ACHN (cell line): ENCODE measurements at places on chromosomes 7 and 10.

- no peak for DNase-seq
These were observed 85.4 kb upstream of the PLXDC2 start for GRCh38 chr10:19730907-19731217.

- no peak for DNase-seq
These were observed 956.6 kb downstream of the GATA3 start for GRCh38 chr10:9010931-9011670.

DNA sequence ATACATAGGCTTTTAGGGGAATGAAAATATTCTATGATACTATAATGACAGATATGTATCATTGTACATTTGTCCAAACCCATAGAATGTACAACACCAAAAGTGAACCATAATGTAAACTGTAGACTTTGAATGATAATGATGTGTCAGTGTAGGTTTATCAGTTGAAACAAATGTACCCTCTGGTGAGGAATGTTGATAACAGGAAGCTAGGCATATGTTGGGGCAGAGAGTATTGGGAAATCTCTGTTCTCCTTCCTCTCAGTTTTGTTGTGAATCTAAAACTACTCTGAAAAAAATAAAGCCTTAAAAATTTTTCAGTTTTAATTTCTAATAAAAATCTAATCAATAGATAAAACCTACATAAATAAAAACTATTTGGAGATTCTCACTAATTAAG is 36.9 kb downstream of the C1GALT1 start:
- no peak for DNase-seq

DNA sequence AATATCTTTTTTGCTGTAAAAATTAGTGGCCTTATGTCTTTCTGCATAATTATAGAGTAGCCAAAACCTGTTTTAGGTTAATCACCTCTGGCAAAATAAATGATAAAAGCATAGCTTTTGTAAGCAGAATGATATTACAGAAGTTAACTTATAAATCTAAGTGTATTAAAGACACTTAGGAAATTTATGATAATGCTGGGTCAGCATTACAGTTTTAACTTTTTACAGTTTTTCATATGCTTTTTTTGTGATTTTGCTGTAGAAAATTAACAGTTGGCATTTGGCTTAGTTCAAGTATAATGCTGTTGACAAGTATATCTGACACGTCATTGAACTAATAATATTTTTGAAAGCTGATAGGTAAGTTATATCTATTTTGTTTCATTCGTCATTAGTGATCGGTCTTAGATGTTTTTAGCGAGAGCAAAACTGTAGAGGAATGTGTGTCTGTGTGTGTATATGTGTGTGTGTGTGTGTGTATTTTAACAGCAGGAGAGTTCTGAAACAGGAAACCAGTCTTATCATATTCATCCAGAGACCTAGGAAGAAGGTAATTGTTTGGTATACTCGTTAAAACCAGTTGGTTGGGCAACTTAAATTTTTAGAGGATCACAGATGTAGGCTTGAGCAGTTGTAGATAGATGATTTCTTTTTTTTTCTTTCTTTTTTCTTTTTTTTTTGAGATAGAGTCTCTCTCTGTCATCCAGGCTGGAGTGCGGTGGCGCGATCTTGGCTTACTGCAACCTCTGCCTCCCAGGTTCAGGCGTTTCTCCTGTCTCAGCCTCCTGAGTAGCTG is 15.4 kb downstream of the PTEN start:
- DNase-seq, result no peak

DNA sequence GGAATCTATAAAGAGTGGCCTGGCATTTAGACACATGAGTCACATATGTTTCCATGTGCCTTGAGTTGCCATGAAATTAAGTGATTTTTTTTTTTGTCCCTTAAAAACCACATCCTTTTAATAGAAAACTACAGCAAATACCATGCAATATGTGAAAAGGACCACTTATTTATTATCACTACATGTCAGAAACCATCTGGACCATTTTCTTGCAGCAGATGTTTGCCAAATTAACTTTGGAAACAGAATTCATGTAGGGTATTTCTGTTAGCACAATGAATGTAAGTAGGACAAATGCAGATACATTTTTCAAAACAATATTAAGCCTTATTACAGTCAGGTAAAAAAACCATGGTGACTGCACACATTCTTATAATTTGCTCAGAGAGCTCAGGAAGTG is 230.6 kb downstream of the REEP3 start:
- no peak for DNase-seq

DNA sequence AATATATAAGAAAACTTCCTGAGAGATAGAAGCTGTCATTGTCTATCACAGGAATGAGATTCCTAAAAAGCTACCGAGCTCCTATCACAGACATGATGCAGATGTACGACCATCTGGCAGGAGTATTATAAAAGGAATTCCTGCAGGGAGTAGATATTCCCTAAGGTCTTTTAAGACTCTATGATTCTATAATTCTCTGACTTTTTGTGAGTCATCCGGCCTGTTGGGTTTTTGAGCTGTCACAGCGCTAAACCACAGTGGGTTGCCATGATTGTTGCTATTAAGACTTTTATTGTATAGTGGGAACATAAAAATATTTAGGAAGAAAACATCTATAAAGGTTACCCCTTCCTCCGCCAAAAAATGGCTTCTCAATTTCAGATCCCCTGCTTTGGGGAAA is 223.4 kb downstream of the BMPER start:
- DNase-seq, result no peak

GRCh38 chr10:28331841-28332240 is 29.0 kb upstream of the MPP7 start:
- DNase-seq, result no peak

DNA sequence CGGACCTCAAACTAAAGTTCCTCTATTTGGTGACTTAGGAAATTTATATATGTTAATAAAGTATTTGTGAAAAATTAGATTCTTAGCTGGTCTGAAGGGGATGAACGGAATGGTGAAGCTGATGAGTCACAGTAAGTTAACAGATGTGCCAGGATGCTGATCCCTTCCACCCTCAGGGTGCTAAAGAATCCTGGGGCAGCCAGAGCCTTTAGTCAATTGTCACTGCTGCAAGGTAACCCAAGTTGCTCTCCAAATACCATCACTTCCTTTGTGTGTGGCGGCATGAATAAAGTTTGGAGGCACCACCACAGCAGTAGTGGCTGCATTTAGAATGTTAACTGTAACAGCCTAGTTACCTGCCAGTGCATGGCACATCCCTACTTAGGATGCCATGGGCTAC is 222.6 kb upstream of the PPP1R3A start:
- DNase-seq, result no peak

GRCh38 chr10:112442063-112442462 is 4.7 kb downstream of the ZDHHC6 start:
- no peak for DNase-seq

DNA sequence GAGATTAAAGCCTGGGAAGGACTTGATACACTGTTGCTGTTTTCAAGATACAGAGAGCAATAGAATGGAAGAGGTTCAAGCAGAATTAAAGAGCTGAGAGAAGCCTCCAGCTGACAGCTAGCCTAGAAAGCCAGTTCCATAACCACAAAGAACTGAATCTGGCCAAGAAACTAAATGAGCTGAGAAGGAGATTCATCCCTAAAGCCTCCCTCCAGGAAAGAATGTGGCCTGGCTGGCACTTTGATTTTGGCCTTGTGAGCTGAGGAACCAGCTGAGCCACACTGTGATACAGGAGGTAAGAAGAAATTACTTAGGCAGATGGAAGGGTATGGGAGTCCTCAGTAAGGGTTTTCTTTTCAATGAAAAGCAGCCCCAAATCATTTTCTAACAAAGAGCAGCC is 324.1 kb downstream of the PHF14 start:
- DNase-seq, result no peak

DNA sequence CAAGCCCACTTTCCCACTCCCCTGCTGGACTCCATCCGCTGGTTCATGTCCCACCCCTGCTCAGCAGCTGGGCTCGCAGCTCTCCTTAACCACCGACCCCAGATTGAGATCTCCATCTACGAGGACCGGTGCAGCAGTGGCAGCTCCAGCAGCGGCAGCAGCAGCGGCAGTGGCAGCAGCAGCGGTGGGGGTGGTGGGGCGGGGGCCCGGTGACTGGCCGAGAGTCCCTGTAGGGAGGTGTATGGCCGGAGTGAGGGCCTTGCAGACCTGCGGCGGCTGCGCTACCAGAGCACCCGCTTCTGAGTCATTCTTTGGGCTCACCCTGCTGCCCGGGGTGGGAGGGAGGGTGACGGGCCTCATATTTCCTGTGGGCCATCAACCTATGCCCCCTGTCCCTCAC is 15.8 kb downstream of the GOLGA7B start:
- DNase-seq, result no peak

- DNase-seq, result no peak
These were observed 13.4 kb upstream of the SMNDC1 start for GRCh38 chr10:110317866-110318850.

GRCh38 chr7:151409667-151410404 is at the start of gene WDR86:
Gene WDR86 (minus strand): TSS chr7:151410038. CDS start chr7:151409589, 449 bp downstream.
- DNase-seq, result no peak

GRCh38 chr7:70408891-70409290 is 723.1 kb upstream of the GALNT17 start:
- no peak for DNase-seq

DNA sequence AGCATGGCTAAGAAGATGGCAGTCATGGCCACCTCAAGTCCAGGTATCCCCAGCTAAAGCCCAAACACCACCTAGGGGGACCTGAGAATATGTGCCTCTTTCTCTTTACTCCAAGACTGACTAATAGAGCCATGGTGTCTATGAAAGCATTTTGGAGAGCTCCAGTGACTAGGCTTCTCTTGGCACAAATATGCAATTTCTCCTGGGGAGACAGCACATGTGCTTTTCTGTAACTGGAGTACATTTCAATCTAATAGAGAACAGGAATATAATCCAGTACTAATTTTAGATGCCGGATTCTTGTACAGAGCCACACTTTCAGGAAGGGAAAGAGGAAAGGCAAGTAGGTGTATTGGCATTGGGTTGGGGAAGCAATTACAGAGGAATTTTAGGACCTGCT is 260.1 kb downstream of the BMPER start:
- DNase-seq, result no peak
